GDM1 (cell line): ENCODE measurements at places on chromosomes 7 and 10.

GRCh38 chr7:85750454-85750949 is 563.6 kb upstream of the SEMA3D start:
- DNase-seq, result no peak

DNA sequence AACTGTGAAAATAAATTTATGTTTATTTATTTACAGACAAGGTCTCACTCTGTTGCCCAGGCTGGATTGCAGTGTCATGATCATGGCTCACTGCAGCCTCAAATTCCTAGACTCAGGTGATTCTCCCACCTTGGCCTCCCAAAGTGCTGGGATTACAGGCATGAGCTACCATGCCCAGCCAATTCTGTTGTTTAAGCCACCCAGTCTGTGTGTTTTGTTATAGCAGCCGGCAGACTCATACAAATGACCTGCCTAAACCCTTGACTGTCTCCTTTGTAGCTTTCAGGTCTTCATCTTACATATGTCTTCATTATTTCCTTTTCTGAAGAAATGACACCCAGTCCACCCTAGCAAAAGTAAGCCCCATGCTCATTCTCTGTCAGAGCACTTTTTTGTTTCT is 43.8 kb upstream of the KMT2C start:
- no peak for DNase-seq

GRCh38 chr7:114085313-114085591 is 166.4 kb upstream of the PPP1R3A start:
- DNase-seq, result no peak

DNA sequence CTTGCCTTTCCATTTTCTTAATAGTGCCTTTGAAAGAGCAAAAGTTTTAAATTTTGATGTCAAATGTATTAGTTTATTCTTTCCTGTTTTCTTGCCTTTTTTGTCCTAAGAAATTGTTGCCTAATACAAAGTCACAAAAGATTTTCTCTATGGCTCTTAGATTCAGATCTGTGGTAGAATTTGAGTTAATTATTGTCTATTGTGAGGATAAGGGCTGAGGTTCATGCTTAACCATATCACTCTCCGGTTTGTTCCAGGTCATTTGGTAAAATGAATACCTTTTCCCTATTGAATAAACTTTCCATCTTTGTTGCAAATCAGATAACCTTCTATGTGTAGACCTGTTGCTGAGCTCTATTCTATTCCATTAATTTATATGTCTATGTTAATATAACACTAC is 96.0 kb downstream of the NOD1 start:
- DNase-seq, result no peak

GRCh38 chr7:120843109-120843508 is 14.8 kb downstream of the TSPAN12 start:
- no peak for DNase-seq

DNA sequence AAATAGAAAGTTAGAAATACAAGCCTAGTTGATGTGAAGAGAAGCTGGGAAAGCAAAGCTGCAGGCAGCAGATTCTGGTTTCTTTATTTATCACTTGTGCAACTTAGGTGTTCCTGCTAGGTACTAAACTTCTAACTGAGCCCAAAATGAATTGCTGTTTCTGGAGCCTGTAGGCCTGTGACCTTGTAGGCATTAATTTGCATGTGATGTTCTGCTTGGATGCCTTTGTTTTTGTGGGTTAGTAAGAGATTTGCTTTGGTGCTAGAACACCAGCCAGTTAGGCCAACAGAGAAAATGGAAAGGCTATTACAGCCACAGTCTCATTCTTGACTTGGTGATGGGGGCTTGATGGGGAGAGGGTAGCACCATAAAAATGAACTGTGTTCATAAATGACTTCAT is 370.7 kb downstream of the PPP1R3A start:
- no peak for DNase-seq

GRCh38 chr10:128514536-128514935 is 388.3 kb upstream of the MKI67 start:
- DNase-seq, result no peak

DNA sequence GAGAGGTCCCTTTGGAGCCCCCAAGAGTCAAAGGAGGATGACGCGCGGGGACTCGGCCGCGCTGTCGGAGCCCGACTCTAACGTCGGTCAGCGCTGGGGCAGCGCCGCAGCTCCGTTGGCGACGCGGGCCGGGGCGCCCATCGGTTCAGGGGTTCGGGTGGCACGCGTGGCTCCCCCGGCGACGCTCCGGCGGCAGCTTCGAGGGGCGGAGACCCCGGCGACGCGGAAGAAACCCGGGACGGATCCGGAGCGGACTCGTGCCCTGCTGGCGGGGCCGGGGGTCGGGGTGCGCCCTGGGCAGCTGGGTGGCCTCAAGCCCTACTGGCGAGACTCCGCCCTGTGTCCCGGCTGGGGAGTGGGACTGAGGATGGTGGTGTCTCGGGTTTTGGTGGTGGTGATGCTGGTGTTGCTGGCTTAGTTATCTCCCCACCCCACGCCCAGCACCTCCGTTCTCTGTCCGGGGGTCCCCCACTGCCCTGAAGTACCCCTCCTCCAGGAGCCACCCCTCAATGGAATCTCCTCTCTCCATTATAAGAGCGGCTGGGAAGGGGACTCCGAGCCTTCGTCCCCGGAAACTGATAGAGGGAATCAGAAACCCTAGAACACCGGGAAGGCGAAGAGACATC is at the start of gene NAT16:
NAT16 (minus strand) TSS at position 164 of the 626 bp plus-strand sequence. CDS start 5,486 bp downstream, outside the sequence.
- DNase-seq, result no peak

GRCh38 chr10:71068861-71069271 is 143.5 kb upstream of the UNC5B start:
- DNase-seq, result no peak

DNA sequence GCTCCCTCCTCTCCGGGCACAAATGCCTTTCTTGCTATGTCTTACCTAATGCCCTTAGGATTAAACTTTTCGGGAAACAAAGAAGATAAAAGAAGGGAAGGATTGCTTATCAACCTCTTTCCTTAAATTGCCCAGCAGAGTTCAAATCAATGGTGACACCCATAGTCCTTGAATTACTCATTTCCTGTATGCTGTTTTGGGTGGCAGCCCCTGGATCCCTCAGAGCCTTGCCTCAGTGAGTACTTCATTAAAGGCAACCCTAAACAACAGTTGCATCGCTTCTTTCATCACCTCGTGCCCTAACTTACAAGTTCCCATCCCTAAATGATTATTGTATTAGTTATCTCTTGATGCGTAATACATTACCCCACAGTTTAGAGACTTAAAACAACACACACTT is 31.6 kb upstream of the WAPL start:
- DNase-seq, result no peak

DNA sequence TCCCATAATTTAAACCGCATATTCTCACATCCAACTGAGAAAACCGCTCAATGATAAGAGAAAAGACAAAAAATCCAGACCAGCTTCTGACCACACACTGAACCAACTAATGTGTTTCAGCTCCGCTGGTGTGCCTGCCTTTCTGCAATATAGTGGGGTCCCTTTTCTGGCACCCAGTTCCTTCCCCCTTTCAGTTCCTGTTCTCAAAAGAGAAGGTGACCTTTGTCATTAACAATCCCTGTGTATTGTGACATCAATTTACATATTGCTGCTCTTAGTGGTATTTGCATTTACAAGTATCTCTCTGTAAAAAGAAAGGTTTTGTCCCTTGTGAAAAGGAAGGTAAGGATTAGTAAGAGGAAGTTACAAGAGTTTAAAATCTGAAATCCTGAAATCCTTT is 1.4 kb downstream of the PPP1R17 start:
- DNase-seq, result no peak

DNA sequence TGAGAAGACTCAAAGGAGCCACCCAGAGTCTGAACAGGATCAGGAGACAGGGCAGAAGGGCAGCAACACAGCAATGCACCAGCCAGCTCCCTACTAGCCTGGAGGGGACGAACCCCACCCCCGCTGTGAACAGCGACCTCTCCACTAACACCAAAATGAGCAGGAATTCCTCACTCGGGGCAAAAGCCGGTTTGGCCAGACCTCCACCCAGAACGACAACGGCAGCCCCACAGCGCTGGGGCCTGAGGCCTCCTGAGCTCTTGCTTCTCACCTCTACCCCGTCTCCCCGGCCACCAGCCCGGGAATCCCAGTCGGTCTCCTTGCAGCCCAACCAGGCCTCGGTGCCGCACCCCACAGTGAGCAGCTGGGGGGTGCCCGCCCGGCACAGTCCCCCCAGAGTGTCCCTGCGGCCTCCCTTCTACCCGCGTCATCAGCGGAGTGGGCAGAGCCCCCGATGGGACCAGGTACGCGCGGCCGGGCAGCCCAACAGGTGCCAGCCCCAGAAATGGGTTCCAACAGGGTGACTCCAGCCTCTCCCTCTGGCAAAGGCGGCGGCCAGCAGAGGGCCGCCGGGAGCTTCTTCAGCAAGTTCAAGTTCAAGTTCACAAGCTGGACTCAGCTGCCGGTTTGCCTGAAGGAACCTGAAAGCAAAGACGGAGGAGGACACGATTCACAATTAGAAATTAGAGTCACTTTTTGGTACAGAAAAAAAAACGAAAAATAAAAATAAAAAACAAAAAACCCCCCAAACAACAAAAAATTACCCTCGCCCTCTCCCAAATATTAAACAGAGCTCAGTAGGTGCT is 129.0 kb downstream of the MARCHF5 start:
- no peak for DNase-seq

GRCh38 chr7:1781369-1781768 is 111.3 kb downstream of the ELFN1 start:
- DNase-seq, result no peak

- no peak for DNase-seq
Measured at GRCh38 chr10:79406683-79407422, 38.6 kb downstream of the ZCCHC24 start.

DNA sequence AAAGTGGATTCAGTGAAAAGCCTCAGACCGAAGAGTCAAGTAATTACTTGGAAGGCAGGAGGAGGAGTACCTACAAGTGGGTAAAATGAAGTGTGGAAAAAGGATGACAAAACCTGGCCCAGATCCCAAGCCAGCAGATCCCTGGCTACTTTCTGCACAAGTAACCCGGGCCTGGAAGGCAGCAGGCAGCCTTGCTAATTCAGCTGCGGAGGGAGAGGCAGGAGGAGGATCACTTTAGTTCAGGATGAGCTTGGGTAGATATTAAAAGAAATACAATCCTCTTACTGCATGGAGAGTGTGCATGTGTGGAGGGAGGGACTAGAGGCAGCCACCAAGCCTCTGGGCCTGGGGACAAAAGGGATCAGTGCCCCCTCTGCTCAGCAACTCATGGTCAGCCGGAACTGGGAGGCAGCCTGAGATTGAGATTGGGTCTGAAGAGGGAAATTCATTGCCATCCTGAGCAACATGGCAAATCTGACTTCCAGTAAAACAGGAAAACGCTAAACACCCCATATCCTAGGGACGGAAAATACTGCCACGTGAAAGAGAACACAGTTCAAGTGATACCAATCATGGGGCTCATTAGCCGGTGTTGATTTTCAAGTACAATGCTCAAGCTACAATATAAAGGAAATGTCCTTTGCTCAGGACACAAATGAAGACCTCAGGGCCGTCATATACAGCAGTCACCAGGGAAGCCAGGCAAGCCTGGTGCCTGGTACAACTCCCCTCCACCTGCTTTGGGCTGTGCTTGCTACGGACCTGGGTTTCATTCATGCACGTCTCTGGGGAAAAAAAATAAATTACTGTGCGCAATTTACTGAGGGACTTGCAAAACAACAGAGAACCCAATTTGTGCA is 1.3 kb downstream of the AMPH start:
- no peak for DNase-seq

DNA sequence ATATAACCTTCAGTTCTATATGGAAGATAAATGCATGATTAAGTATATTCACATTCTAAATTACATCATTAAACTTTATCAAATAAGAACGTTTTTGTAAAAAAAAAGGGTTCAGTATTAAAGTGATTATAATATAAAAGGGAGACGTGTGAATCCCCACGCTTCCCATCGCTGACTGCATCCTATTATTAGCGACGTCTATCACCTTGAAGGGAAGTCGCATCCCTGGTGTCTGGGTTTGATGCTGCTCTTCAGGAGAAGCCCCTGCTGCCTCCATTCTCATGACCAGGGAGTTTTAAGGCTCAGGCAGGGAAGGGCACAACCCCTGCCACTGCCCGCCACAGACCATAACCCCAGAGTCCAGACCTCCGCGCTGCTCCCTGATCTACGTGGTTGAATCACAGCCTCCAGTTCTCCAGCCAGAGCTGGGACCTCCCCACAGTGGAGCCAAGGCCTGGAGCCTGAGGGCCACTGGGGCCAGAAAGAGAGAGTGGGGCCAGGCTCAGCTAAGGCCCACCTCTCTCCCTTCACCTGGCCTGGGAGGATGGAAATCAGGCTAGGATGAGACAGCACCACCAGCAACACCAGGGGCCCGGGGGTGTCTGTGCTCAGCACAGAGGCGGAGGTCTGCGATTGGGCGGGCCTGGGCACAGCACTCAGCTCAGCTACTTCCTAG is 130.6 kb downstream of the TCERG1L start:
- no peak for DNase-seq

DNA sequence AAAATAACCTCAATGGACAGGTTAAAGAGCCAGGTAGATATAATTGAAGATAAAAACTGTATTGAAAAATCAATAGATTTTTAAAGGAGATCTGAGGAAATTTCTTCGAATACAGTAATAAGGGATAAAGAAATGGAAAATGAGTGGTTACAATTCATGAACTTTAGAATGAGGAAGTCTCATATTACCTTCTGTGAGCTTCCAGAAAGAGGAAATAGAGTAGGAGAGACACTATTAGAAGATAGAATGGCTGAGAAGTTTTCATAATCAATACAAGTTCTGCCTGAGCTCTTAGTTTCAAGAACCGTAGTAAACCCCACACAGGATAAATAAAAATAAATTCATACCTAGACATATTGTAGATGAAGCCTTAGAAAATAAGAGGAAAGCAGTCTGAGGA is 11.5 kb downstream of the SDK1 start:
- no peak for DNase-seq

DNA sequence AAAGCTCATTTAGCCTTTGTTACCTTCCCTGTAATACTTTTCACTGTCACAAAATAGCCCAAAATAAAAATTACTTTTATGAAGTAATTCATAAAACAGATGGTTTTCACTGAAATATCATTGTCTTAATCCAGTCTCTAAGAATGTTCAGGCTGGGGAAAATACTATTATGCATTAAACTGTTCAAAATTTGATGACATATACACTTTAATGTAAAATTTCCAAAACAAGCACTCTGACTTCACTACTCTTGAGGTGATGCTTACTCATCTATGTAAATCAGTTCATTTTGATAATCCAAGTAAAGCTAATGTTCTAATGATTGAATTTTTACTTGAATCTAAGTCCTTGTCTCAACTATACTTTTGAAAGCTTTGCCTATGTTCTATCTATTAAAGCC is 127.9 kb downstream of the KMT2C start:
- DNase-seq, result no peak

GRCh38 chr7:2621948-2622640 is 9.7 kb upstream of the TTYH3 start:
- DNase-seq, result no peak

DNA sequence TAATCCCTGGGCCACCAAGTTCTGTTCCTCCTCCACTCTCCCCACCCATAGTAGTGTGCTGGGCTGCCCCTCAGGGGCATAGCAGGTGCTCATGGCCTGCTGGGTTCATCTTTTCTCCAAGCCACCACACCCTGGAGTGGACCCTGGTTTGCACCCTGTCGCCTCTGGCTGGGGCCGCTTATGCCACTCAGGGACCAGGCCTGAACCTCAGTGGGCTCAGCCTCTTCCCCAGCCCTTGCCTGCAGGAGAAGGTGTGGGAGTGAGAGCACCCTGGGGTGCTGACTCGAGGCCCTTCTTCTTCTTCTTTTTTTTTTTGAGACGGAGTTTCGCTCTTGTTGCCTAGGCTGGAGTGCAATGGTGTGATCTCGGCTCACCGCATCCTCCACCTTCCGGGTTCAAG is 10.2 kb downstream of the CLIP2 start:
- no peak for DNase-seq

- DNase-seq, result no peak
Measured at GRCh38 chr7:738723-739454, 11.8 kb upstream of the PRKAR1B start.
